Natural killer cell treated with Interleukin-12 subunit alpha and Interleukin-12 subunit beta and Interleukin-15 and Interleukin-18, amount 100 ng/mL, for 72 hours (primary cell): ENCODE measurements at places on chromosomes 12 and 14. TPM values are rescaled to one million over a fixed set of nuclear protein-coding genes. Genes with fewer than 3 reads are reported as not detected.
A peak's percentile ranks its signal among the peaks of the same experiment; 100 is the strongest.

DNA sequence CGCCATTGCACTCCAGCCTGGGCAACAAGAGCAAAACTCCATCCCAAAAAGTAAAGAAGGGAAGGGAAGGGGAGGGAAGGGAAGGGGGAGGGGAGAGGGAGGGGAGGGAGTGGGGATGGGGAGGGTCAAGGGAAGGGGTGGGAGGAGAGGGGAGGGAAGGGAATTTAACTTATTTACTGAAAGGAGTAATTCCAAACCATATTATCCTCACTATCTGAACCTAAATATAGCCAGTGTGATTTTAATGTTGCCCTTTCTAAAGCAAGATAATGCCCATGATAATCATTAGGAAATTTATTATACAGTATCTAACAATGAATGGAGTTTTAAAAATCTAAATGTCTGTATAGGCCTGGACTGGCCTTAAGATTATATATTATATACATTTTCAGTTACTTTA lies 7.3 kb downstream of the SMIM10L1 start:
- DNase-seq = no peak
- no peak overlapping the region for H3K27ac ChIP-seq
- no peak overlapping the region for H3K4me3 ChIP-seq
- H3K27me3 ChIP-seq = no peaks in the 10 kb centered on the region
- peaks cover 14% of the 10 kb centered on the region for H3K36me3 ChIP-seq

DNA sequence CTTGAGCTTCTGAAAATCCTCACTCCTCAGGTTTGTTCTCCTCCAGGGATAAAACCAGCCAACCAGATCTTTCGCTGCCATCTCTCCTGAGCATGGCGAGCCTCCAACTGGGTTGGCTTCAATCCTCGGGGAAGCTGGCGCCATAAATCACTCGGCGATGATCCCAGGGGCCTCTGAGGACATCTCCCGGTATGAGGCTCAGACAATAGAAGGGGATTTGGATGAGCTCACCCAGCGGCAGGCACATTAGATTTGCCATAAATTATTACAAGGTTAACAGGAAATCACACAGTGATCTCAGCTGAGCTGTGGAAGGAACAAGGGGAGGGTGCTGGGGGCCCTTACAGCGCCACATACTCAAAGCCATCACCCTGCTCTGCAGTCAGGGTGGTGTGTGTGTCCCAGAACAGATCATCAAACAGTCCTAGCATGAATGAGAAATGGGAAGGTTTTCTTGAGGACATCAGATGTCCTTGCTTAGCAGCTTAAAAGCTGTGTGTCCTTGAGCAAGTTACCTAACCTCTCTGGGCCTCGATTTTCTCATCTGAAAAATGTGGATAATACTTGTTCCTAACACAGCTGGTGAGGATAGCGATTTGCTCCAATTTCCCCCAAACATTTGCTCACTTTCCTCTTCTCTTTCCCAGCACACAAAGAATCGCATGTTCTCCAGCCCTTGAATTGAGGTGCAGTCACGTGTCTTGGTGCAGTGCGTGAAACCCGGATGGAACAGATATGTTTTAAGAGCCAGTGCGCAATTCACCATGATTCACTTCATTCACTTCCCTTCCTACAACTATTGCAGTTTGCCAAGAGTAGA lies 142.8 kb downstream of the SCARB1 start:
- DNase-seq = no peak
- H3K36me3 ChIP-seq = no peaks in the 10 kb centered on the region
- H3K4me3 ChIP-seq = no peak overlapping the region
- peaks cover 13% of the 10 kb centered on the region for H3K27me3 ChIP-seq
- H3K4me1 ChIP-seq = peaks cover 7% of the 10 kb centered on the region
- no peak overlapping the region for H3K27ac ChIP-seq

DNA sequence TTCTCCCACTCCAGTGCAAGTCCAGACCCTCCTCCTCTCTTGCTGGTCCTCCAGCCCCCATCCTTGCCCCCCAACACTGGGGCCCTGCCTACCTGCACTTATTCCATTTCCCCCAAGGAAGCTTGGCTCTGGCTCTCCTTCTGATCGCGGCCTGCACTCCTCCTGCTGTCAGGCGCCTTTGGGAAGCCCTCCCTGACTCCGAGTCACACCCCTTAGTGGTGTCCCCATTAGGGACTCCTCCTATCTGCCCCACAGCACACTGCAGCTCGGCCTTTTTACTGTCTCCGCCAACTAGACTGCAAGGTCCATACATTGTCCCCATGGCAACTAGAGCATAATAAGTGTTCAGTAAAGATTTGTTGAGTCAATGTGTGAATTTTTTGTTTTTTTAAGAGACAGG lies 32.9 kb downstream of the FIGNL2 start:
- no peaks in the 10 kb centered on the region for H3K27me3 ChIP-seq
- no peak for DNase-seq
- H3K36me3 ChIP-seq = no peaks in the 10 kb centered on the region
- peak overlapping the region; percentile 74 for H3K4me3 ChIP-seq
- H3K27ac ChIP-seq = peak overlapping the region; percentile 74

- H3K27me3 ChIP-seq = no peaks in the 10 kb centered on the region
- no peaks in the 10 kb centered on the region for H3K36me3 ChIP-seq
- H3K4me3 ChIP-seq = no peak overlapping the region
- H3K4me1 ChIP-seq = peaks cover under 1% of the 10 kb centered on the region
- no peak for DNase-seq
Observed at GRCh38 chr14:105039458-105040205, 18.7 kb upstream of the CDCA4 start.

The CLMN gene
- total RNA-seq = 3.5 TPM

- H3K27me3 ChIP-seq = no peaks in the 10 kb centered on the region
- no peak overlapping the region for H3K4me3 ChIP-seq
- H3K27ac ChIP-seq = no peak overlapping the region
- no peaks in the 10 kb centered on the region for H3K36me3 ChIP-seq
- DNase-seq = no peak
Observed at GRCh38 chr12:92041742-92042141, 103.9 kb downstream of the BTG1 start.

The DPF3 gene
- total RNA-seq = 13.2 TPM

GRCh38 chr12:128644664-128645296 lies 179.0 kb downstream of the SLC15A4 start:
- H3K27me3 ChIP-seq = no peaks in the 10 kb centered on the region
- no peak overlapping the region for H3K27ac ChIP-seq
- H3K36me3 ChIP-seq = peaks cover 24% of the 10 kb centered on the region
- no peak overlapping the region for H3K4me3 ChIP-seq
- H3K4me1 ChIP-seq = peaks cover 28% of the 10 kb centered on the region

The USP44 gene
- 0.59 TPM for total RNA-seq

The ZNF891 gene
- 1.4 TPM for total RNA-seq

The FOXN4 gene
- not detected for total RNA-seq

DNA sequence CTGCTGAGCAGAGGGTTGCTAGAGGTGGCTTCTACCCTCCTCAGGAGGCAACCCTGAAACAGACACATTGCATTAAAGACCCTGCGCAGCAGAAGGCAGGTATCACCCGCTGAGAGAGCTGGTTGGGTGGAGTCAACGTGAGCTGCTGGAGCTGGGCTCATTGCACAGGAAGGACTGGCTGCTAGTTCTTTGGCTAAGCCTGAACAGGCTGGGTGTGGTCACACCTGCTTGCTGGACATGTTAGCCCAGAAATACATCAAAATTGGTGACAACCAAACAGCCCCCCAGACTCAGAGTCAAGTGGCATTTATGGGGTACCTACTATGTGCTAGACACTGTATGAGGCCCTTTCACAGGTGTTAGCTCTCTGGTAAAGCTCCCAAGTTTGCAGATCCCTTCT lies 33.8 kb upstream of the IRF2BPL start:
- H3K4me1 ChIP-seq = peaks cover 7% of the 10 kb centered on the region
- no peaks in the 10 kb centered on the region for H3K27me3 ChIP-seq
- no peak overlapping the region for H3K4me3 ChIP-seq
- DNase-seq = no peak
- no peaks in the 10 kb centered on the region for H3K36me3 ChIP-seq

The KRT72 gene
- 0.43 TPM for total RNA-seq

The TIMM9 gene
- total RNA-seq = 47.1 TPM

DNA sequence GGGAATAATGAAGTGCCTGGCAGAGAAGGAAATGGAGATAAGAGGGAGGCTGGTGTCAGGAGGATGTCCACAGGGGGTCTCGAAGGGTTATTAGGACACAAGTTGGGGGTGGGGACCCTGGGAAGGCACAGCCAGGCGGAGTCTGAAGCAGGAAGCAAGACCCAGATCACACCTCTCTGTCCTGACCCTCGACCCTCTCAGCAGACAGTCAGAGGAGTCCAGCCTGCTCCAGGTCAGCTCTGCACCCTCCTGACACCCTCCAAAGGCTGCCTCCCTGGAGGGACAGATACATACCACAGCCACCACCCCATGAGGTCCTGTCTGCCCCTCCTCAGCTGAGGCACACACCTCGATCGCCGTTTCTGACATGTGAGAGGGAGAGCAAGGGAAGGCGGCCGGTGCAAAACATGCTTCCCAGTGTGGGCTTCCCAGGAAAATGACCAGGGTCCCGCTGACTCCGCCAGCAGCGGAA lies 9.0 kb downstream of the BCL11B start:
- H3K27me3 ChIP-seq = no peaks in the 10 kb centered on the region
- DNase-seq = no peak
- peak overlapping the region; percentile 98 for H3K27ac ChIP-seq
- H3K4me3 ChIP-seq = peak overlapping the region; percentile 87
